ENCODE measurements at places on chromosomes 7 and 10. TPM values are rescaled to one million over a fixed set of nuclear protein-coding genes. Genes with fewer than 3 reads are reported as not detected.

GRCh38 chr10:114404171-114405010, at the start of gene AFAP1L2:
Gene AFAP1L2, minus strand, starts transcription at chr10:114404502. Its CDS starts 47 bp downstream, at chr10:114404455.
- DNase-seq, result no peak

DNA sequence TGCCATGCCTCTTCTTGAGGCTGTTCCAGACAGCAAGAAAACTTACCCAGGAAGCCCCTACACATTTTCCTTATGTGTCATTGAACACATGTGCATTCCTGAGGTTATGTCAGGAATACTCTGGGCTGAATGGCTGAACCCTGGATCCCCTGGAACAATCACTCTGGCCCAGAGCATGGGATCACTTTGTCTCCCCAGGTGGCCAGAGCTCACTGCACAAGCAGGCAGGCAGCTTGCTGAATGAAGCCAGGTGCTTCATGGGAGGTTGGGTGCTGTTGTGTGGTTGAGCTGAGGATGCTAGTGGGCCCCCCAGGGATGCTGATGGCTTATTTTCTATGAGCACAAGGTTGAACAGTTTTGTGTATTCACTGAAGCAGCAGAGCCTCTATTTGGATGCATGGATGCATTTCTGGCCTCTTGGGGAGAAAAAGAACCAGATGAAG, 54.7 kb upstream of the NPTX2 start:
- no peak for DNase-seq

DNA sequence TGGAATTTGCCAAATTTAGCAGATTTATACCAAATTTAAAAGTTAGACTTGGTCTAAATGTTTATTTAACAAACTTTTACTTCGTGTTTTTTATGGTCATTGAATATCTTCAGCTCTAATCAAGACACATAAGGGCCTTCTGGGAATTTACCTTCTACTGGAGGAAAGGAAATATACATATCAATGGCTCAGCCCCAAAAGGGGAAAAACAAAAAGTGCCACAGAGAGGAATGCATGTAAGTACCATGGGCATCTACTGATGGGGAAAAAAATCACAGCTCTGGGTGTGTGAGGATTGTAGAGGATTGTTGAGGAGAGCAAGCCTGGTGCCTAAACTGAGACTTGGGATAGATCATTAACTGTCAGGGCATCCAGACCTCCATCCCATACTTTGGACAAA, 260.3 kb downstream of the SORCS1 start:
- DNase-seq, result no peak

GRCh38 chr10:110413903-110414547, 83.7 kb upstream of the DUSP5 start:
- DNase-seq, result no peak

GRCh38 chr10:58158806-58159205, 108.9 kb downstream of the IPMK start:
- DNase-seq, result no peak

DNA sequence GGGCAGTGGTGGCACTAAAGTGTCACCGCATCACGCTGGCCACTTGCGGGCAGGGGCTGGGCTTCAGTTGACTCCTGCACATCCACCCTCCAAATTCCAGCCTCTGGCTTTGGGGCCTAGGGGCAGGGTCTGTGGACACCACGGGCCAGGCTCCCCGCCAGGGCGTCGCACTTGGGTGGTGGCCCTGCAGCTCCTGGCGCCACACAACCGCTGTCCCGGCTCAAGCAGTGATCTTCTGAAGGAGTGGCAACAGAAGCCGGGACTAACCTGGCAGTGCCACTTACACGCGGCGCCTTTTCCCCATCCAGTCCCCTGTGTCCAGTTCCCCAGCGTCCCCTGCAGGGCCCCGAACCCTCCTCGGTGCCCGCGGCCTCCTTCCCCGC, 134.3 kb upstream of the ZNF92 start:
- no peak for DNase-seq

- no peak for DNase-seq
These were observed 95.0 kb upstream of the SLC26A5 start for GRCh38 chr7:103541026-103541425.

DNA sequence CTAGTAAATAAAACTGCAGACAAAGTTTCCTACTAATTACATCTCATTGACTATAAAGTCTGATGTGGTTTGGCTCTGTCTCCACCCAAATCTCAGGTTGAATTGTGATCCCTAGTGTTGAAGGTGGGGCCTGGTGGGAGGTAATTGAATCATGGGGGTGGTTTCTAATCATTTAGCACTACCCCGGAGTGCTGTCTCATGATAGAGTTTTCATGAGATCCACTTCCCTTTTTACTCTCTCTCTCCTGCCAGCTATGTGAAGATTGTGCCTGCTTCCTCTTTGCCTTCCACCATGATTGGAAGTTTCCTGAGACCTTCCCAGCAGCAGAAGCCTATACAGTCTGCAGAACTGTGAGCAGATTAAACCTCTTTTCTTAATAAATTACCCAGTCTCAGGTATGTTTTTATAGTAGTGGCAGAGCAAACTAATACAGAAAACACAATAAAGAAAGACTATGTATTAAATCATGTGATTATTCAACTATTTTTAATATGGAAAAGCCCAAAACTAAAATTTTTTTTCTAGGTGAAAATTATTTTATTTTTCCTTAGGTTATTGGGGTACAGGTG, 232.1 kb downstream of the FZD1 start:
- DNase-seq, result no peak

DNA sequence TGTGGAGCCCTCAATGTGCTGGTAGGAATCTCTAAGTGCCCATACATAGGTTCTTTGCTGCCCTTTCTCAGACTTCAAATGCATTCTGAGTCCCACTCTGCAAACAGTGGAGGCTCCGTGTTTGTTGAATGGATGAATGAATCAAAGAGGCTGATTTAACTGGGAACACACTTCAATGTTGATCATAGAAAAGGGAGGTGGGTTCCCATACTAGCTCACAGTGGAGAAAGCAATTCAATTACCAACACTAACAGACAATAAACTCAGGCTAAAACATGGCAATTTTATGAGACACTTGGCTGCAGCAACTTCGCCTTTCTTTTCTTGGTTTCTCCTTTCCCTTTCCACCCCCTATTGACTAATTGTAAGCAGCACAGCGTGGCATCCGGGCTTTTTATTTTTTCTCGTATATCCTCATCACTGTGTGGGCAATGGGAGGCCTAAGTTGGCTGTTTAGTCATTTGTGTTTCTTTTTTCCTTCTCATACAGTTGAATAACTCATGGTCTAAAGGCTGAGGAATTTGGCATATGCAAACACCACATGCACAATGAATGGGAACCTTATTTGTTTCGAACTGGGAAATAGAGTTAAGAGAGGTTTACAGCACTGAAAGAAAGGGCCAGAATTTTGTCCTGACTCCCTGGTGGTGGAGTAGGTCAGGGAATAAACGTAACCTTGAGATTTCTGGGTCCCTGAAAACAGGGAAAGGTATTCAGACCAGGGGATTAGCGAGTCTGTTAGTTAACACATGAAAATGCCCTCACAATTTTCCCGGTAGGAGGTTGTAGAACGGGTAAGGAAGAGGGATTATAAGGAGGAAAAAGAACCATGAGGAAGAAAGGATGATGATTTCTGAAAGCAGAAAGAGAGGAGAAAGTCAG, 858.5 kb downstream of the KCNMA1 start:
- no peak for DNase-seq

Gene TMEM213
- 37.8 TPM for polyA plus RNA-seq

Gene ZNF727
- 0.24 TPM for polyA plus RNA-seq

Gene SUN3
- not detected for polyA plus RNA-seq

Gene SLC26A3
- polyA plus RNA-seq, result 0.17 TPM

Gene ZCWPW1
- polyA plus RNA-seq, result 5.7 TPM

Gene NPY
- polyA plus RNA-seq, result 1.0 TPM

Gene FKBP9
- 156 TPM for polyA plus RNA-seq

Gene GIMAP8
- 9.5 TPM for polyA plus RNA-seq

Gene XPNPEP1
- polyA plus RNA-seq, result 86.4 TPM

Gene BLNK
- 36.8 TPM for polyA plus RNA-seq

Gene LIPN
- not detected for polyA plus RNA-seq
